Mucosa of gallbladder (tissue), 1 donor: ENCODE measurements at places on chromosomes 7 and 10. TPM values are rescaled to one million over a fixed set of nuclear protein-coding genes. Genes with fewer than 3 reads are reported as not detected.

The CCDC201 gene
- not detected for total RNA-seq

GRCh38 chr10:103463499-103463898, 4.8 kb upstream of the CALHM1 start:
- DNase-seq, result no peak

DNA sequence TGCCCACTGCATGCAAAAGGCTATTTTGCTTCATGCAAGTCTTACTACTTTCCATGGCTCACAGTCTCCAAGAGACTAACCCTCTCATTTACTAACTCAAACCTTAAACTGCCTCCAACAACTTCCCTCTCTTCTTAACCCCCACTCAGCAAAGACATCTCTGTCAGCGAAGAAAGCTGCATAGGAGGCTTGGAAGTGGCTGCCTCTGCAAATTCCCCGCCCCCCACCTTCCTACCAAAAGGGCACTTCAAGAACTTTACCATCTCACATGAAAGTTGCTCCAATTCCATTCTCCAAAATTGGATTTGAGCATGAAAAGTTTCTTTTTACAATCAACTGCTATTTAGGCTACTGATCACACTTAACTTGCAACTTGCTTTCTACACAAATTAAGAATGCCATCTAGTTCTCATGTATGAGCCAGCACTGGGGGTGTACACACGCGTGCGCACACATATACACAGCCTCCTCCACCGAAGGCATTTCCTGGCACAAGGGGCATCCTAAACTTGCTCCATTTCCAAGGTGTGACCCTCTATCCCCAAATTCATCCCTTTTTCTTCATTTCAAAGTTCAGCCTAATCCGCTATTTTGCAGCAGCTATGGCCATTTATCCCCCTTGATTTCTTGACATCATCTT, 1.8 kb downstream of the CCDC6 start:
- DNase-seq, result no peak

The CDC14C gene
- not detected for total RNA-seq

DNA sequence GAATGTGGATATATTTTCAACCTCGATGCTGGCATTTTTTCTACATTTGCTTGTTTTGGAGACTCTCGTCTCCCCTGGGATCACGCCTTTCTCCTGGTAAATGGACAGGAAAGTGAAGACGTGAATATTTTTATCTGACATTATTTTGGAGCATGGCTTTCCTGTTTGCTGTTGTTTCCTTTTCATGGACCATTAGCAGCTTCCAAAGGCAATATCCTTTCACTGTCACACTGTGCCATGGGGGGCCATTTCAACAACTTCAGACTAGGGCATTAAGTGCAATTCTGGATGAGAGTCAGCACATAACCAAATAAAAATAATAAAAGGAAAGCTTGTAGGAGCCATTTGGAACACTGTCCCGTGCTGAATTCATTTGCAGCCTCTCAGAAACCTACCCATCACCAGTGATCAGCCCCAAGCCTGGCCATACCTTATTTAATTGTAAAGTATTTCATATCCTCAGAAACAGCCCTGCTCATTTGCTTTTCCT, 75.9 kb upstream of the NEUROD6 start:
- no peak for DNase-seq

DNA sequence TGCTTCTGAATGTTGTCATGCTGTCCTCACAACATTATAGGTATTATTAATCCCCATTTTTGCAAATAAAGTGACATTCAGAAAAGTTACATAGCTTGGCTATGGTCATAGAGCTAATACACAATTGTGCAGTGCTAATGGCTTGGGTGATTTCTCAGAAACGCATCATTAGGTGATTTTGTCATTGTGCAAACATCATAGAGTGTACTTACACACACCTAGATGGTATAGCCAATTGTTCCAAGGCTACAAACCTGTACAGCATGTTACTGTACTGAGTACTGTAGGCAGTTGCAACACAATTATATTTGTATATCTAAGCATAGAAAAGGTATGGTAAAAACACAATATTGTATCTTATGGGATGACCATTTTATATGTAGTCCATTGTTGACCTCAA, 91.0 kb downstream of the BTAF1 start:
- no peak for DNase-seq

- no peak for DNase-seq
Measured at GRCh38 chr7:128757203-128757602, 18.0 kb downstream of the CALU start.

GRCh38 chr7:88758381-88759229, 895 bp upstream of the ZNF804B start:
- no peak for DNase-seq

DNA sequence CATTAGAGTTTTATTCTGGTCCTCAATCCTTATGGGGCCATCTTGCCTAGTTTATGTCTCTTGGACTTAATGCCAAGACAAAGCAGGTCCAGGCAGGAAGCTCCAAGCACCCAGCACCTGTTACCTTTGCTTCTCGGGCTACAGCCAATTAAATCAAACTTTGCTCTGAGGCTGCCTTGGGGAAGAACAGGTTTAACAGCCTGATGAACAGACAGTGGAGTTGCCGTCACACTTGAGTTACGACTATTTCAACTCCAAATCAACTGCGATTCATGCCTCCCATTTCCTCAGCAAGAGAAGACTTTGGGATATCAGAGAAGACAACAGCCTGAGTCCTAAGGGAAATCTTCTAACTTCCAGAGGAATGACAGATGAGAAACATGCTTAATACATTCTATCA, 62.2 kb downstream of the XPNPEP1 start:
- DNase-seq, result peak; percentile 49

DNA sequence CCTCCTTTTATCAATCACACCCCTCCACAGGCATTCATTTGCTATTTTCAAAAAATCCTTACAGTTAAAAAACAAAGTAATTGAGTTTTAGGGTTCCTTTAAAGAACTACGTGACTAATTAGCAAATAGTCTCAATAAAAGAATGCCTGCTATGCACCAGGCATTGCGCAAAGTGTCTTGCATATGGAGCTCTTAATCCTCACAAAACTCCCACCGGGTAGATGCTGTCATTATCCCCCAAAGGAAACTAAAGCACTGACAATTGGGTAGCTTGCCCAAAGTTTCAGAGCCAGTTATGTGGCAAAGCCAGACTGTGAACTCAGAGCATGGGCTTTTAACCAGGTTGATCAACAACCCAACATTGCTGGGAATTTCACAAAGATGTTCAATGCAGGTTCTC, 305.7 kb downstream of the ELMO1 start:
- no peak for DNase-seq

GRCh38 chr7:150447966-150448788, 2.3 kb upstream of the GIMAP8 start:
- no peak for DNase-seq

- no peak for DNase-seq
Measured at GRCh38 chr7:36644625-36645422, 79.5 kb downstream of the AOAH start.

The NUTM2A gene
- total RNA-seq, result 0.58 TPM

The NRBF2 gene
- total RNA-seq, result 15.0 TPM

- no peak for DNase-seq
Measured at GRCh38 chr10:102669206-102670064, 25.2 kb downstream of the TRIM8 start.

DNA sequence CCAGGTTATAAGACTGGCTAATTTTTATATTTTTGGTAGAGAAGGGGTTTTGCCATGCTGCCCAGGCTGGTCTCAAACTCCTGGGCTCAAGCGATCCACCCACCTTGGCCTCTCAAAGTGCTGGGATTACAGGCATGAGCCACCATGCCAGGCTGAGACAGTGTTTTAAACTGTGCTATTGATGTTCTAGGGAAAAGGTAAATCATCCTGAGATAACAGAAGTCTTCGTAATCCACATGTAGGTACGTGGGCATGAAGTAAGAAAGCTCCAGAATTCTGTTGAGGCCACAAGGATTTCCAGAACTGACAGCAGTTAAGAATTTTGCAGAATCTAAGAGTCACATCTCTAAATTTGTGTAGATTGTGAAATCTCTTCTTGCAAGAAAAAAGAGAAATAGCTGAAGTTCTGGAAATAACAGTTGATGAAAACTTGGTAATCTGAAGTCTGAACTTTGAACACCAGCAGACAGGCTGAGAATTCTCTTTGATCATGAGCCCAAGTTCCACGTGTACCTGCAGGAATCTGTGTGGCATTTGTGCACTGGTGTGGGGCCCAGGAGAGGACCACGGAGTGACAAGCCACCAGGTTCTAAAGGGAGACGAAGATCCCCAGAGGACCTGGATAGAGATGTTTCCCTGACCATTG, 24.6 kb downstream of the C7orf33 start:
- DNase-seq, result no peak

DNA sequence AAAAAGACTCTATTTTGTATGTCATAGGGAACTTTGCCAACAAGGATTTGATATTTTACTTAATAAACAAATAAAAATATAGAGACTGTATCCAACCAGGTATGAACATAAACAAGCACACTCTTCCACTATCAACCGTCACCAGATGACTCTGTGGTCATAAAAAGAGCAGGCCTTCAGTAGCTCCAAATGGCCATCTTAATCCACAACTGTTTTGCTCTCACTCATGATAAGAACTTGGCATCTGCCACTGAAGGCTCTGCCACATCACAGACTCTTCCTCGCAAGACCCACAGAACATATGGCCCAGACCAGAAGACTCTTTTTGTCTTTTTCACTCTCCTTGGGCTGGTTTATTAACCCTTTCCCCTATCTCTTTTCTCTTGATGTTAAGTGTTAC, 98.7 kb upstream of the POM121L12 start:
- DNase-seq, result no peak

- DNase-seq, result no peak
Measured at GRCh38 chr10:110323503-110323902, 18.8 kb upstream of the SMNDC1 start.

The PITX3 gene
- total RNA-seq, result not detected

DNA sequence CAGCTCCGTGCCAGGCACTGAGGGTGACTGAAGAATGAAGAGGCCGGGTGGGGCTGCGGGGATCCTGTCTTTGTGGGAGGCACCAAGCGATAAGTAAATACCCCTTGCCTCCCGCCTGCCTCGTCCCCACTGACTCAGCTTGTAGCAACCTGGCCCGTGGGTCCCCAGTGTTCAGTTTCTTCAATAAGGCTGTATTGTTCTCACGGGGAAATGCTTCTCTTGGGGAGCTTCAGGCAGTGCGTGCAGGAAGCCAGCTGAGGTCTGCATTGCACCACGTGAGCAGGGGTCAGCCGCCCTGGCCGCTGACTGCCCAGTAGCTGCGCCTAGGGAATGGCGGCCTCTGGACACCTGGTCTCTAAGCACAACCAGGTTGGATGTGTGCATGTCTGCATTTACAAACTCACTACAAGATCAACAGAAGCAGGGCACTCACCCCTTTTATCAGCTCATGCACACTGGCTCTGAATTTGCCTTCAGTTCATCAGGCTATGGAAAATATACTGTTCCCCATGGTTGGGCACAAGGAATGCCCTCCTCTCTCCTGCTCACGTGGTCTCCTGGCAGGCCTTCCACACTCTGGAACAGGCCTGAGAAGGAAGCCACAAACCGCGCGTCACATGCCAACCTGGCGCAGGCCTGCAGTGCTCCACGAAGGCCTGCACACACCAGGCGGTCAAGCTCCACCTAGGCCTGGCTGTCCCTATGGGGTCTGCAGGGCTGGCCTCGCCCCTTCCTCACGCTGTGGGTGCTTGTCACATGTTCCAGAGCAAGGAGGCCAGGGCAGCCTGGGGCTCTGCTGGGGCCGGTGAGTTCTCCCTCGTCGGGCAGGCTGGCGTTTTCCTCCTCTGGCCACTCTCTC, 135.7 kb upstream of the RNF32 start:
- DNase-seq, result peak; percentile 73

The C10orf67 gene
- total RNA-seq, result 0.14 TPM

The C10orf105 gene
- total RNA-seq, result 0.06 TPM

- peak; percentile 54 for DNase-seq
Measured at GRCh38 chr7:29609162-29610037, 45.8 kb downstream of the PRR15 start.

GRCh38 chr7:28779954-28780353, 178.2 kb downstream of the TRIL start:
- DNase-seq, result no peak

DNA sequence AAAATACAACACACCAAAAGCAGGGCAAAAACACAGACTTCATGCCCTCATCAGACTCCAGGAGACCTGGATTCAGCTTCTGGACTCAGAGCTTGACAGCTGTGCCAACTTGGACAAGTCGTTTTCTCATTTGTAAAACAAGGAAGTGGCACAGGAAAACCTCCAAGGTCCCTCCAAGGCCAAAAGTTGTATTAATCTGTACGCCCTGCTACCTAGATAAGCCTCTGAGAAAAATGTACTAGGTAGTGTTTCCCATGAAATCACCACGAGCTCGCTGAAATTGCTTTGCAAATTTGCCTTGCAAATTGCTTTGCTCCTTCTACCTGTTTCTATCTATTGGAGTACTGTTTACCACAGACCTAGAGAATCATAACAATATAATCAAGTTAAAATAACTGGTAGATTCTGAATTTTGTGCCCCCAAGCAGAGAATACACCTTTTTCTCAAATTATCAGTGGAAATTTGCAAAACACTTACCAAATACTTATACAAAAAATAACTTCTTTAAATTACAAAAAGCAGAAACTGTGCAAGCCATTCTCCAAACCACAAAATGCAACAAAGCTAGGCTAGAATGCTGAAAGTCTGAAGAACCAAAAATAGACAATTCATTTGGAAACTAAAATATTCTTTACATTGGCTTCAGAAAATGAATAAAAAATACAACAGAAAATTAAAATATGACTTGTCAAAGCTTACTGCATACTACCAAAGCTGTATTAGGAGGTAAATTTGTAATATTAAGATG, 158.1 kb upstream of the CHST15 start:
- no peak for DNase-seq

DNA sequence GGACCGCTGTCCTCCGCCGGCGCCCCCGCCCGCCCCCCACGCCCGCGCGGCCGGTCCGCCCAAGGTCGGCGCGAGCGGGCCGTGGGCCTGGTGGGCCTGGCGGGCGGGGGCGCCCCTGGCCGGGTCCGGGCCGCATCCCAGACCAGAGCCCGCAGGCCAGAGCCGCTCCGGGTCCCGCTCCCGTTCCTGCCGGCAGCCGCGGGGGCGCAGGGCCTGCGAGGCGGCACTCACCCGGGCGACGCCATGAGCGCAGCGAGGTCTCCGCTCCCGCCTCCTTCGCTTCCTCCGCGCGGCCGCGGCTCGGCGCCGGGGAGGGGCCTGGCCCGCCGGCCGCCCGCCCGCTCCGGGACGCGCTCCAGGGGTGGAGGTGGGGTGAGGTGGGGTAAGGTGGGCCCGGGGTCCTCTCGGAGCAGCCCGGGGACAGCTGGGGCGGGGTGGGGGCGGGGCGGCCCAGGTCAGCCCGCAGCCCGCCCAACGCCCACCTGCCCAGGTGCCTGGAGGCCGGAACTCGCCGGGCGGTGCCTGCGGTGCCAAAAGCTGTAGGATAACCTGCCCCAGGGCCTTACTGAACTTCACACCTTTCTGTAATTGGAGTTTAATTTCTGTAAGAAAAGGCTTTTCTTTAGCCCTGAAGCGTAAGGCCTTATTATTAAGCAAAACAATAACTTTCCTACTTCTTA, at the start of gene URGCP:
Gene URGCP (minus strand): TSS at position 266 of the 680 bp plus-strand sequence. CDS start 21 bp downstream, at position 245.
- DNase-seq, result peak; percentile 18

The NKX2-3 gene
- 4.4 TPM for total RNA-seq
